GDM1 (cell line): ENCODE measurements at places on chromosomes 11 and 22.

- no peak for DNase-seq
These were observed 37.8 kb downstream of the PGR start for GRCh38 chr11:101091781-101092180.

- DNase-seq = no peak
These were observed 509.3 kb upstream of the TENM4 start for GRCh38 chr11:79950172-79950571.

- no peak for DNase-seq
These were observed 84.9 kb downstream of the PRR5L start for GRCh38 chr11:36381015-36381360.

DNA sequence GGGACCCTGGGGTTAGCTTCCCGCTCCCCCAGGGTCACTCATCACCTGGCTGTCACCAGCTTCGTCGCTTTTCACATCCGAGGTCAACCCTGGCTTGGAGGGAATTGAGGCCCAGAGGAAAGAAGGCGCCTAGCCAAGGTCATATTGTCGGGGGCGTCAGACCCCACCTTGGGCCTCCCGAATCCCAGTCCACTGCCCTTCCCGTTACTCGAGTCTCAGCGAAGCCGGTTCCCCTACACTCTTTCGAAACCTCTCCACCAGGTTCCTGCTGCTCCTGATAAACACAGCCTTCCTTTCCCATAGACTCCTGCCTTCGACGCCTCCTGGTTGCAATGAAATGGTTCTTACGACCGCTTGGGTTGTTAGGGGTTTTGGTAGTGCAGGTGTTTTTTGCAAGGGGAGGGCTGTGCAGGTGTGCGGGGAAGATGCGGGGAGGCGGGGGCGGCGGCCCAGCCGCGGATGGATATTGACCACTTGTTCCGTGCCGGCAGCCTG, 642 bp downstream of the NAA40 start:
- no peak for DNase-seq

DNA sequence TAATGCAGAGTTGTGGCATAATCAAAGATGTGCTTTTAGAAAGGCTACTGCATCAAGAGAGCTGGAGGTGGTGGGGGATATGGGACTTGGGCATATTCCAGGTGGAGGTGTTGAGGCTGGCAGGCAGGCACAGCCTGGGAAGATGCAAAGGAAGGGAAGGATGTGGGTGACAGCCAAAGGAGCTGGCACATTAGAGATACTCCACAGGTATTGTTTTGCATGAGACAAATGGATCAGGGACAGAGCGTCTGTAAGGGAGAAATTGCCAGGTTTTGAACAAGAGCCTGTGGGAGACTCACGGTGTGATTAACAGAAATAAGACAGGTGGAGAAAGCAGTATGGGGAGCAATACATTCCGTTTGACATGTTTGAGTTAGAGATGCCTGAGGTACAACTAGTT, 263.7 kb downstream of the NELL1 start:
- no peak for DNase-seq
